Aorta (tissue), 5 donors: ENCODE measurements at places on chromosomes 7 and 10. TPM values are rescaled to one million over a fixed set of nuclear protein-coding genes. Genes with fewer than 3 reads are reported as not detected.
A peak's percentile ranks its signal among the peaks of the same experiment; 100 is the strongest.

The HPSE2 gene
- 1.2 TPM for polyA plus RNA-seq

The ZNF727 gene
- 1.1 TPM for polyA plus RNA-seq

The GHRHR gene
- polyA plus RNA-seq: not detected

The ZCCHC24 gene
- polyA plus RNA-seq: 42.2 TPM

The TLL2 gene
- not detected for polyA plus RNA-seq

The HMX2 gene
- polyA plus RNA-seq: not detected

DNA sequence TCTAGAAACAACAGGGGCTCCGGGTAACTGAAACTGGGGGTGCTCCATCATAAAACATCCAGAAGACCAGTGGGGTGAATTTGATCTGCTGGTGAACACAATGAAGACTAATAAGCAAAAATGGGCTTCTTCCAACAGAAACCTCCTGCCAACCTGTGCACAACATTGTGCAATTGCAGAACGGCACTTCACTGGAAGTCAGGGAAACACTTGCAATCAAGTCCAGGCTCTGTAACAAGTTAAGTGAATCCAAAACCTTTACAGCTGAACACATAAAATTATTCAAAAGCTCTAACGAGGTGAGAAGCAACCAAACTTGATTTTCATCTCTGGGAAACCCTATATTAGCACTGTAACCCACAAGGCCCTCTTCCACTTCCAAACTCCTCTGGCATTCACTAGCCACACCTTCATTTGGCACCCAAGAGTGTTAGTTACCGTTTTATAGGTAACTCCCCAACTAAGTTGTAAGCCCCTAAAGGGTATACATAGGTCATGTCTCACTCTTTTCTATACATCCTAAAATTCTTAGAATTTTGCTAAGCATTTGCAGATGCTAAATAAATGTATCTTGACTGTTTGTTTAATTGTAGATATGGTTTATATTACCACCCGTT, 22.0 kb downstream of the IMMP2L start:
- DNase-seq: no peak
- no peak overlapping the region for H3K4me3 ChIP-seq
- peaks cover 2% of the 10 kb centered on the region for H3K36me3 ChIP-seq
- H3K4me1 ChIP-seq: no peaks in the 10 kb centered on the region
- no peak overlapping the region for H3K27ac ChIP-seq

DNA sequence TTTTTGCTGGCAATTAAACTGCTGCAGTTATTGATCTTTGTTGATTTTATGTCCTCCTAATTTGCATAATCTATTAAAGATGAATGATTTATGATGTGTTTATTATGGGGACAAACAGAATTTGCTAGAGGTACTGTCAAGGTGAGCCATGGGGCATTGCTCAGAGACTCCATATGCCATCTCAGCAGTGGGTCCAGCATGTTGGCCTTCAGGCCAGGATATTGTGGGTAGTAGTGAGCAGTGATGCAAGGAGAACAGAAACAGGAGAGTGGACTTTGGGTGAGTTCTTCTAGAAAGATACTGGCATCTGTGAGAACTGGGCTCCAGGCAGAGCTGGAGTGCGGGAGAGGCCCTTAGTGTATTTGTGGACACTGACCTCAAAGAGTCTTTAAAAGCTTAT, 65.9 kb downstream of the PAX2 start:
- H3K4me3 ChIP-seq: no peak overlapping the region
- no peak overlapping the region for H3K27ac ChIP-seq
- peak; percentile 3 for DNase-seq
- H3K36me3 ChIP-seq: no peaks in the 10 kb centered on the region
- no peaks in the 10 kb centered on the region for H3K4me1 ChIP-seq

DNA sequence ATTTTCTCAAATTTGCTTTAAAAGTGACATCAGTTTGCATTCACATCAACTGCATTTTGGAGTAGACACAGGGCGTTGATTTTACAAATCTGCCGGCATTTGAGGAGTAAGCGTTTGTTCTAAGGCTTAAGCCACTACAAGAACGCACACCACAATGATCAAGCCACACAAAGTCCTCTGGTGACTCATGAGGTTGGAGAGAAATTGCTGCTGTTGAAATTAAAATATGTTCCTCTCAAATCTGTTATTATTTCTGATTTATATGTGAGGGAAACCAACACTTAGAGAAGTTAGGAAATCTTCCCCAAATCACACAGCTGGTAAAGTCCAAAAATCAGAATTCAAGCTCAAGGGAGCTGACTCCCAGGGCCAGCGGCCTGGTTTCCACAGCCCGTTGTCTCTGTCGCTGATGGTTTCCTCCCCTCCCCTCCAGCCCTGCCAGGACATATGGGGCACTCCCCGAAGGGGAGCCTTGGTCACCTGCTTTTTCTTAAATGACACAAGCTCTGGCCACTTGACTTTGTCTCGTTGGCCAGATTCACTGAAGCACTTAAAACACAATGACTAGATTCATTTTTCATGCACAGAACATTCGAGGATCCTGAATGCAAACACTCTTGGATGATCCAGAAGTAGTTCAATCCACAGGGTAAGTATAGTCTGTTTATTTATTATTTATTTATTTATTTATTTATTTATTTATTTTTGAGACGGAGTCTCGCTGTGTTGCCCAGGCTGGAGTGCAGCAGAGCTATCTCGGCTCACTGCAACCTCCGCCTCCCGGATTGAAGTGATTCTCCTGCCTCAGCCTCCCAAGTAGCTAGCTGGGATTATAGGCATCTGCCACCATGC, 29.2 kb upstream of the KLF6 start:
- H3K4me1 ChIP-seq: no peaks in the 10 kb centered on the region
- DNase-seq: no peak
- H3K27ac ChIP-seq: no peak overlapping the region
- no peak overlapping the region for H3K4me3 ChIP-seq
- H3K36me3 ChIP-seq: no peaks in the 10 kb centered on the region

DNA sequence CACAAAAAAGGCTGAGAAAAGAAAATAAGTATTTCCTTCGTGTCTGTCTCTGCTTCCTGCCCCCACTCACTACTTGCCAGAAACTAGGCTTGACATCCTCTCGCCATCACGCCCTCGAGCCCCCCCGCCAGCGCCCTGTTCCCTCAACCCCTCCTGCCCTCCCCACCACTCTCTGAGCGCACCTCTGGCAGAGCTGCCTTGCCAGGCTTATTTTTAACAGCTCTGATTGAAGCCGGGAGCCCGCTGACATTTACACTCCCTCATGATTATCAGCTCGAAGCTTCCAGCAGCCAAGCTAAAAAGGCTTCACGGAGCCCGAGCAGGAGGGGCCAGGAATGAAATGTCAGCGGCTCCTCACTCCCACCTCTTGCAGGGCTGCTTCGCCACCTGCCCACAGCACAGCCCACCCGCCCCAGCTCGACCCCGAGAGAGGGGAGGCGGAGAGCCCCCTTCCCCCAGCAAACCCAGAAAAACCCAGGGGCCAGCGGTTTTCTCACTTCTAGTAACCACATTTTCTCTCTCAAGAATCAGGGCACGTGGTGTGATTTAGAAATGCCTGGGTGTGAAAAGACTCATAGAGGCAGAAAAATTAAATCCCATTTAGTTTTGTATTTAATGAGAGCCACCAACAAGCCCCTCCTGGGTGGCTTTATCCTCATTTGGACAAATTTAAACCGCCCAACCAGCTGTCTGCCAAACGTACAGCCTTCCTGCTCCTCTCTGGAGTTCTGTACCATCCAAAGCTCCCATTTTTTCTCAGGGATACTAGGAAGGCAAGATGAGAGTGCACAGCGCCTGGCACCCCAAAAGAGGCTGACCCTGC, 89.3 kb downstream of the SLIT1 start:
- no peak overlapping the region for H3K4me3 ChIP-seq
- no peaks in the 10 kb centered on the region for H3K4me1 ChIP-seq
- H3K27me3 ChIP-seq: no peaks in the 10 kb centered on the region
- DNase-seq: no peak
- no peaks in the 10 kb centered on the region for H3K36me3 ChIP-seq
- H3K27ac ChIP-seq: no peak overlapping the region

DNA sequence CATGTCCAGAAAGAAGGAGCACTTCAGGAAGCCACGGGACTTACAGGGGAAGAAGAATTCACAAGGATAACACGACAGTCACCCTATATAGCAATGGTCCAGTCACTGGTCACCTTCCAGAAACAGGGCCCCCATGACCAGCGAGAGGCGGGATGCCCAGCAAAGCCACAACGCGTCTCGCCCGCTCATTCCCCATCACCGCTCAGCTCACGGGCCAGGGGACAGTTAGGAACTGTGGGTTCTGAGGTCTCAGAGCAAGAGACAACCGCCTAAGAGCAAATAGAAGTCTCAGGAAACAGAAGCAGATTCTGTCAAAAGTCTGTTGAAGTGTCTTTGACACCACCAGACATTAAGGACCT, 71.9 kb downstream of the PROSER2 start:
- DNase-seq: no peak
- no peaks in the 10 kb centered on the region for H3K27me3 ChIP-seq
- no peak overlapping the region for H3K4me3 ChIP-seq
- H3K27ac ChIP-seq: no peak overlapping the region
- no peaks in the 10 kb centered on the region for H3K4me1 ChIP-seq

DNA sequence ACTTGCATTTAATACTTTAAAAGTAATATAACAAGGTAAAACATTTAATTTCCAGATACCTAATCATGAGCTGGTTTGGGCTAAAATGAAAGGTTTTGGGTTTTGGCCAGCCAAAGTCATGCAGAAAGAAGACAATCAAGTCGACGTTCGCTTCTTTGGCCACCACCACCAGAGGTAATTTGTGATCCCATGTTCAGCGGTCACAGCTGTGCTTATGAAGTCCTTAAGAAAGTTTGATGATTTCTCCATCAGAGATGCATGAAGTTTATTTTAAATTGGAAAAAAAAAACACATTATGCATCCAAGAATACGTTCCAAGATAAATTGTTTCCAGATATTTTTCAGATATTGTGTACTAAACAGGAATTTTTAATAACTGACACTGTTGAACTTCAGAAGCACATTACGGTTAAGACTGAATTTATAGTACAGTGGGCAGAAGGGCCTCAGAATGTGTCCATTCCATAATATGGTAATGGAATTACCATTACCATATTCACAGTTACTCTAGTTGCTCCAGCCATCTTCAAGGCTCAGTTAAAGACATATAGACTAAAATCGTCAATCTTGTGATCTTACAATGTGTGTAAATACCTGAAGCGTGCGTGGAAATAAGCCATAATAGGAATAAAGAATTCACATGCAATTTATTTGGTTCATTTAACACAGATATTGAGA, 106.8 kb downstream of the ZMYND11 start:
- no peaks in the 10 kb centered on the region for H3K36me3 ChIP-seq
- H3K27me3 ChIP-seq: no peaks in the 10 kb centered on the region
- no peak overlapping the region for H3K4me3 ChIP-seq
- H3K4me1 ChIP-seq: peaks cover 3% of the 10 kb centered on the region

- no peak overlapping the region for H3K4me3 ChIP-seq
- peak; percentile 78 for DNase-seq
- no peak overlapping the region for H3K27ac ChIP-seq
- H3K36me3 ChIP-seq: peaks cover 3% of the 10 kb centered on the region
- H3K27me3 ChIP-seq: no peaks in the 10 kb centered on the region
These were observed 140.7 kb downstream of the RGS10 start for GRCh38 chr10:119401671-119402395.

- H3K27ac ChIP-seq: no peak overlapping the region
- no peak overlapping the region for H3K4me3 ChIP-seq
- no peaks in the 10 kb centered on the region for H3K27me3 ChIP-seq
These were observed 31.5 kb upstream of the SH2D4B start for GRCh38 chr10:80506189-80506575.

- H3K27ac ChIP-seq: no peak overlapping the region
- no peak overlapping the region for H3K4me3 ChIP-seq
- H3K27me3 ChIP-seq: no peaks in the 10 kb centered on the region
- H3K36me3 ChIP-seq: no peaks in the 10 kb centered on the region
- no peak for DNase-seq
These were observed 136.1 kb downstream of the SEMA3A start for GRCh38 chr7:84058311-84059076.

DNA sequence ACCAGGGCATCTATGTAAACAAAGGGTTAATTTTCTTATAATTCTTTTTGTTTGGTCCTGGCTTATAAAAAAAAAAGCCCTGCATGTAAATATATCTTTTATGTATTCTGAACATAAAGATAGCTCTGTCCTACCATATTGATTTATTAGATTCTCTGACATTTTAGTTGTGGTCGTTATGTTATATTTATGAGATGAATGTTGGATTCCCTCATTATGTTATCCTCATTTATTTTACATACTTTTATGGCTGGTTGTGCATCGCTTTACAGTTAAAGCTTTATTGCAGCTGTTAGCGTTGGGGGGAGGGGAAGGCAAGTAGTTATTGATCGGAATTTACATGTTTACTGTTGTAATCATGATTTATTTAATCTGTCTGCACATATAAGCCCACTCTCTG, 431.5 kb downstream of the LRMDA start:
- H3K4me1 ChIP-seq: no peaks in the 10 kb centered on the region
- no peak overlapping the region for H3K27ac ChIP-seq
- no peak for DNase-seq
- H3K27me3 ChIP-seq: no peaks in the 10 kb centered on the region
- no peaks in the 10 kb centered on the region for H3K36me3 ChIP-seq
- no peak overlapping the region for H3K4me3 ChIP-seq

DNA sequence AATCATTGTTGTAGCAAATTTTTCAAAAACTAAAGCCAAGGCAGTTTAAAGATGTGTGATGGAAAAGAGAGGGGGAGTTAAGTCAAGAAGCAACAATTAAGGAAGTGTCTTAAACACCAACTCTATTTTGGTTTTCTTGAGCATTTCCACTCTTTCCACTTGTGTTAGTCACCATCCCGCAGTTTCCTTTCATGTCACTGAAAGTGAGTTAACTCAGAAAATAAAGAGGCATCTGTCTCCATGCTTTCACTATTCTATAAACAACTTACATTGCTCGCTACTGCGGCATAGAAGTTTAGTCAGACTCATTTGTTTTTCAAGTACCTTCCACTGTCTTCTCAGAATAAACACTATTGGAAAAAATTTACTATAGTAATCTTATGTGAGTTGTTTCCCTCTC, 284.9 kb upstream of the SEMA3D start:
- H3K4me1 ChIP-seq: no peaks in the 10 kb centered on the region
- H3K4me3 ChIP-seq: no peak overlapping the region
- DNase-seq: no peak
- no peaks in the 10 kb centered on the region for H3K36me3 ChIP-seq
- H3K27me3 ChIP-seq: no peaks in the 10 kb centered on the region

GRCh38 chr7:35380739-35381224, 126.9 kb upstream of the TBX20 start:
- H3K27me3 ChIP-seq: no peaks in the 10 kb centered on the region
- H3K27ac ChIP-seq: no peak overlapping the region
- H3K4me3 ChIP-seq: no peak overlapping the region
